ENCODE measurements at places on chromosomes 2 and 18. TPM values are rescaled to one million over a fixed set of nuclear protein-coding genes. Genes with fewer than 3 reads are reported as not detected.

The TLX2 gene
- not detected for total RNA-seq

The FSIP2 gene
- total RNA-seq, result 0.20 TPM

DNA sequence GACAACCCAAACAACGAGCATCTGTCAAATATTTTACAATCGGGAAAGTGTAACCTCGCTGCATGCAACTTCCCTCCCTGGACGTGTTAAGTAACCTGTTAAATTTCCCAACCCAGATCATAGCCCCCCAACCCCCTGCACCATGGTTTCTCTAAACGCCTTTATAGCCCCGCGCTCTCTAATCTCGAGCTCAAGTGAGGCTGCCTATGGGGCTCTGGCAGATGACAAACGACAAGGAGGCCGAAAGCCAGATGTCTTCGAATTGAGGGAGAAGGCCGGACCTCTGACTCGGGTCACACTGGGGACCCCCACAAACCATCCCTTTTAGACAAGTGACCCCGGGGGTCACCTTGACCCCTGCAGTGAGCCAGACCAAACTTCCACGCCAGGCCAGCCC lies 526 bp downstream of the COX7A2L start:
- no peak for DNase-seq

- no peak for DNase-seq
Measured at GRCh38 chr18:50558157-50558556, 1.7 kb upstream of the MAPK4 start.

- no peak for DNase-seq
Measured at GRCh38 chr2:29047083-29047845, 27.1 kb downstream of the PCARE start.

DNA sequence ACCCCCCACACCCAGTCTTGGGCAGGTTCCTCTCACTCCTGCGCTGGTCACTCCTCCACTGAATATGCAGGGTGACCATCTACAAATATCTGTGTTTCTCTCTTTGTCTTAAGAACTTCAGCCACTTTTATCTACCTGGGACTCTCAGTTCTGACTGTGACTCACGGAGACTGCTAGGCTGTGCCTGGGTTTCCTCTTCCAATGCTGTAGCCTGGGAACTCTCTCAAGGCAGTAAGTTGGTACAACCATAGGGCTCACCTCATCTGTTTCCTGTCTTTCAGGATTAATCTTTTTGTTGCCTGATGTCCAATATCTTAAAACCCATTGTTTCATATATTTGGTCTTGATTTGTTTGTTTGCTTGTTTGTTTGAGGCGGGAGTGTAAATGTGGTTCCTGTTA lies 47.2 kb upstream of the ZNF396 start:
- DNase-seq, result no peak

The GPR35 gene
- total RNA-seq, result 2.1 TPM

DNA sequence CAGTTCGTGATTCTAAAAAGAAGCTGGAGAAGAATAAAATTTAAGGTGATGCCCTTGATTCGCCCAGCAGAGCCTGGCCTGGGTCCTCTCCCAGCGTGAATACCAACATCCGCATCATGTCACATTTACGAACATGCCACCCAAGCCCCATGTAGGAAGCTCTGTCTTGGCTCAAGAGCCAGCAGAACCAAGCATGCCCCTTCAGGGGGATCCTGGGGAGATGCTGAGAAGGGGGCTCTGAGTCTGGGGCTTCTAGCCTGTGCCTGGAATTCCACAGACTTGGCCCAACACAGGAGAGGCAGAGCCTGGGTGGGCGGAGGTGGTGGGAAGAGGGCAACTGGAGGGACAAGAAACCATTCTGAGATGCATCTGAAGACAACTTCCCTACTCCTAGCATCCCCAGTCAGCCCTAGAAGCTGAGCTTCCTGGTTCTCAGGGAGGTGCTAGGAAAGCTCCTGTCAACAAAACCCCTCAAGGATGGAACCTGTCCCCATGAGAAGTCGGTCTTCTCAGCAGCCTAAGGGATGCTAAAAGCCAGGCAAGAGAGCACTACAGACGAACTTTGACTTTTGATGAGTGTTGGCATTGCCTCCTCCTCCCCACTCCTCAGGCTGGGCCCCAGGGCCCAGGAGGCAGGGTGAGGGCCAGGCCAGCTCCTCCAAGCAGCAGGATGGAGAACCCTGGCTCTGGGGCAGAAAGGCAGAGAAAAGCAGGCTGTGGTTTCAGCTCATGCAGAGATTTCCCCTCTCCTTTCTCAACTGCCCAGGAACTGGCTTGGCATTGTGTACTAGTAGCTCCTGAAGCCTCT lies 57.9 kb downstream of the POLR1A start:
- DNase-seq, result no peak

The RAPH1 gene
- 13.8 TPM for total RNA-seq

DNA sequence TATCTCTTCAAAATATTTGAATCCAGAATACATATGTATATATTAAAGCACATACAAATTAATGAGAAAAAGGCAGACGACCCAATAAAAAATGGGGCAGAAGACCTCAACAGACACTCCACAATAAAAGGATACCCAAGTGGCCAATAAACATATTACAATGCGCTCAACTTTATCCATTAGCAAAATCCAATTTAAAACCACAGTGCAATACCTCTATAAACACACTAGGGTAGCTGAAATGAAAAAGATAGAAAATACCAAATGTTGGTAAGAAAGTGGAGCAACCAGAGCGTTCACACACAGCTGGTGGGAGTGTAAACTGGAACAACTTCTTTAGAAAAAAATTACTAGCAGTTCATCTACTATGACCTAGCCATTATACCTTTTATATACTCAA lies 75.3 kb downstream of the CCDC148 start:
- DNase-seq, result no peak

The TNFAIP6 gene
- total RNA-seq, result 2.4 TPM

The CD8B2 gene
- total RNA-seq, result not detected

DNA sequence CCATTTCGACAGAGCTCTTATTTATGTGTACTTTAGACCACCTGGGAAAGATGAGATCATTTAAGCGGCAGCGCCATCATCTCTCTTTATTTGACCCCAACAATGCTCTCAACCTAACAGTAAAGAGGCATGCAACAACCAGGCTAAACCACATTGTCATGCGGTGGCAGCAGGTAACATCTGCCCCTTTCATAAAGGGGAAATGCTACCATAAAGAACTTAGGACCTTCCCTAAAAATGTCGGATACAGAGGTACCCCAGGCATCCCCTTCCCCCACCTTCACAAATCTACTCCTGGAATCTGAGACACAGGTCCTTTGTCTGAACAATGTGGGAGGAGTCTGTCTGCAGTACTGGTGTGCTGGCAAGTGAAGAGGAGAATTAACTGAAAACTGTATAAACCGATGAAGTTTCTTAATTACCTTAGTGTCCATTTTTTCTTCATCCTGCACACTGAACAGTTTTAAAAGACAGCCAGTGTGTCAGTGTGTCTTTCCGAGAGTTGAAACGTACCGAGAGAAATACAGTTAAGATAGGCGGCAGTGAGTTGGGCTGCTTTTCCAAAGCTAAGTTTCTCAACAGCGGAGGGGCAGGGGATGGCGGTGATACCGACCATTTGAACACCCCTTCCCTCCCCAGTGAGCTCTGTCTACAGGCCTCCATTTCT lies 1.9 kb downstream of the MEX3C start:
- no peak for DNase-seq

DNA sequence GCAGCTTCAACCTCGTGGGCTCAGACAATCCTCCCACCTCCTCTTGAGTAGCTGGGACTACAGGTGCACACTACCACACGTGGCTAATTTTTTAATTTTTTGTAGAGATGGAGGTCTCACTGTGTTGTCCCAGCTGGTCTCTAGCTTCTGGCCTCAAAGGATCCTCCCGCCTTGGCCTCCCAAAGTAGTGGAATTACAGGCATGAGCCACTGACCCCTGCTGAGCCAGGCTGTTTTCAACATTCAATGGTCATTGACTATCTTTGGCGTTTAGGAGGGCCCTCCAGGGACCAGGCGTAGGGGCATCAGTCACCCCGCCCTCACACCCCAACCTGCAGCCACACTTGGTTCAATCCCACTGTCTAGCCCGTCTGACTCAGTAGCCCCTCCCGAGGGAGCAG lies 5.2 kb downstream of the MZT2B start:
- no peak for DNase-seq

DNA sequence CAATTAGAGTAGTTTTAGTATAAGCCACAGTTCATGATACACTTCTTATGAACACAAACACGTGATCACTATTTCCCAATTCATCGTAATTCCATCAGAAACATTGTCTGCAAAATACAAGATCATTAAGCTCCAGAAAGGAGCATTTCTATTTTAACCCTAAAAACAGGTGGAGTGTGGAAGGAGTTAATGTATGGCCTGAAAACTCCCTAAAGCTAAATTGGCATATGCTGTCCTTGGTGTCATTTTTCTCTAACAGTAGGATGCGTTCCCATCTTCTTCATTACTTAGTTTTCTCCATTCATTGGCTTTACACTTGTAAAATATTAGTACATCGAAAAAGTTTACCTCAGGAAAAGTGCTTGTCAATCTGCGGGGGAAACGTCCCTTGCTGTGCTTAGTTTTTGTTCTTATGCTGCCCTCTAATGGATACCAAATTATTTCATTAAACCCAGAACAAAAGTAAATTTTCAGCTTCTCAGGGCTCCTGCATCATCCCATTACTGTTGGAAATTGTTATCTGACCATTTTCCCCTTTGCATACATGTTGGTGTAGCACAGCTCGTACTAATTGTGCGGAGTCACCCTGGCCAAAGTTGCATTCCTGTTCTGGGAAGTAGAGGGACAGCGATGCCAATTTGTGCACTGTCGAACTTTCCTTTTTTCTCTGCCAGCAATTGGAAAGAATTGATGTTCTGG lies 153.4 kb downstream of the GPD2 start:
- no peak for DNase-seq

The MPV17 gene
- total RNA-seq, result 47.2 TPM

DNA sequence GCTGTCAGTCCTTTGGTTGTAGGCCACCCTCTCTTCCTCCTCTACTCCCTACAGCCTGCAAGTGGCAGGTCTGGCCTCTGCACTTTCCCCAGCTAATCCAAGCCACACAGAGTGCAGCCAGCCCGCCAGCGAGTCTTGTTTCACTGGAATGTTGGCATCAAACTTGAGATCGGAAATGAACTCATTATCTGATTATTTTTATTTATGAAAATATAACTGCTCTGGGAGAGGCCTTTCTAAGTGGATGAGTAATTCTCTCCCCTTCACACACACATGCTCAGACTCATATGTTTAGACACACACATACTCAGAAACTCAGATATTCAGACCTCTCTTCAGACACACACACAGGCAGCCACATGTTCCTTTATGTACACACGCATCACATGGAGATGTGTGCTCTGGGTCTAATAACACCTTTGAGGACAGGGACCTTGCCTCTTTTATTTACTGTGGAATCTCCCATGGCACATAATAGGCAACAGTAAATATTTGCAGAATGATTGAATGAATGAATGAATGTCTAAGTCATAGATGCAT lies 151.3 kb downstream of the ZFP36L2 start:
- peak; percentile 86 for DNase-seq

GRCh38 chr18:8348051-8348720 lies 261.1 kb upstream of the RAB12 start:
- no peak for DNase-seq

- no peak for DNase-seq
Measured at GRCh38 chr18:1252936-1253335, 348.3 kb downstream of the ADCYAP1 start.

- DNase-seq, result no peak
Measured at GRCh38 chr2:196217116-196217515, 45.7 kb upstream of the STK17B start.

GRCh38 chr2:189899101-189899500 lies 114.9 kb downstream of the PMS1 start:
- no peak for DNase-seq

GRCh38 chr2:5479265-5479928 lies 212.8 kb upstream of the SOX11 start:
- no peak for DNase-seq

GRCh38 chr2:84319581-84319980 lies 139.5 kb downstream of the SUCLG1 start:
- no peak for DNase-seq

GRCh38 chr2:208792766-208793165 lies 386.2 kb downstream of the PTH2R start:
- no peak for DNase-seq

- DNase-seq, result no peak
Measured at GRCh38 chr2:65686928-65687521, 254.6 kb upstream of the SPRED2 start.

The LBH gene
- 129 TPM for total RNA-seq

DNA sequence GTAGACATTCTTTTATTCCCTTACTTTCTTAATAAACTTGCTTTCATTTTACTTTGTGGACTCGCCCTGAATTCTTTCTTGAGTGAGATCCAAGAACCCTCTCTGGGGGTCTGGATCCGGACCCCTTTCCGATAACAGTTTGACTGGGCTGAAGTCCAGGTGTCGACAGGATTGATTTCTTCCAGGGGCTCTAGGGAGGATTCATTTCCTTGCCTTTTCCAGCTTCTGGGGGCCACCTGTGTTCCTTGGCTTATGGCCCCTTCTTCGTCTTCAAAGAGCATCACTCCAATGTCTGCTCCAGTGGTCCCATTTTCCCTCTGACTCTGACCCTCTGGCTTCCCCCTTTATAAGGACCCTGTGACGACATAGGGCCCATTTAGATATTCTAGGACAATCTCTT lies 67.5 kb downstream of the COPS8 start:
- no peak for DNase-seq

The ACOXL gene
- 0.10 TPM for total RNA-seq

- DNase-seq, result no peak
Measured at GRCh38 chr2:58540681-58541080, 299.6 kb upstream of the FANCL start.

Data from left ventricle myocardium superior (tissue), 1 donor.